ENCODE measurements at places on chromosomes 5 and 9.
A peak's percentile ranks its signal among the peaks of the same experiment; 100 is the strongest.

DNA sequence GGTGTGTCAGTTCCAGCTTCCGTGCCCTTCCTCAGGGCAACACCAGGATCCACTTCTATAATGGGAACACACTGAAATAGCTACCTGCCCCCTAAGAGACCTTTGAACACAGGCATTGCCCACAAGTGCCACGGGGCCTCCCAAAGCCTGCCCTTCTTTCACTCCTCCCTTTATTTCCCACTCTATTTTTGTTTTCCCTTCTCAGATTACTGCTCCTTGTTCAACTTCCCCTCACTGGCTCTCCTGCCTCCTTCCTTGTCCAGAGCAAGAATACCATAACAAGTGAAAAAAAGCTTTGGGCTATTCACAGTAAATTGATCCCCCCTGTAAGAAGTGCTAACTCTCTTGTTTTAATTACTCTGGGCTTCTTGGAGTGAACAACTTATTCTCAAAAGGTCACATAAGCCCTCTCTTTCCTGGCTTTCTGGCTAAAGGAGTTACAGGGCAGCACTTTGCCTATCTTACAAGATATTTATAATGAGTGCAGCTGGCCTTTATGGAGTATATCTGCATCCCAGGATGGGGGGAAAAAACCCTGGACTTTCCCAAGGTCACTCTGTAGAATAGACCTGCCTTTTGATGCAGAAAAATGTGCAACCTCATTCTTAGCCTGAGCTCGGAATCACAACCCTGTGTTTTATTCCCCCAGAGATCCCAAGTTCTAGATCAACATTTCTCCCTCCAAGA is 11.3 kb downstream of the CTXN3 start:
- DNase-seq, result no peak

GRCh38 chr5:125503946-125504345 is 757.5 kb upstream of the ZNF608 start:
- DNase-seq, result no peak

- DNase-seq, result no peak
These were observed 385.9 kb upstream of the TLE4 start for GRCh38 chr9:79185866-79186265.

- no peak for DNase-seq
These were observed 306.7 kb upstream of the CDH18 start for GRCh38 chr5:20294696-20295095.

- DNase-seq, result no peak
These were observed 353.7 kb upstream of the IRX2 start for GRCh38 chr5:3105172-3105571.

DNA sequence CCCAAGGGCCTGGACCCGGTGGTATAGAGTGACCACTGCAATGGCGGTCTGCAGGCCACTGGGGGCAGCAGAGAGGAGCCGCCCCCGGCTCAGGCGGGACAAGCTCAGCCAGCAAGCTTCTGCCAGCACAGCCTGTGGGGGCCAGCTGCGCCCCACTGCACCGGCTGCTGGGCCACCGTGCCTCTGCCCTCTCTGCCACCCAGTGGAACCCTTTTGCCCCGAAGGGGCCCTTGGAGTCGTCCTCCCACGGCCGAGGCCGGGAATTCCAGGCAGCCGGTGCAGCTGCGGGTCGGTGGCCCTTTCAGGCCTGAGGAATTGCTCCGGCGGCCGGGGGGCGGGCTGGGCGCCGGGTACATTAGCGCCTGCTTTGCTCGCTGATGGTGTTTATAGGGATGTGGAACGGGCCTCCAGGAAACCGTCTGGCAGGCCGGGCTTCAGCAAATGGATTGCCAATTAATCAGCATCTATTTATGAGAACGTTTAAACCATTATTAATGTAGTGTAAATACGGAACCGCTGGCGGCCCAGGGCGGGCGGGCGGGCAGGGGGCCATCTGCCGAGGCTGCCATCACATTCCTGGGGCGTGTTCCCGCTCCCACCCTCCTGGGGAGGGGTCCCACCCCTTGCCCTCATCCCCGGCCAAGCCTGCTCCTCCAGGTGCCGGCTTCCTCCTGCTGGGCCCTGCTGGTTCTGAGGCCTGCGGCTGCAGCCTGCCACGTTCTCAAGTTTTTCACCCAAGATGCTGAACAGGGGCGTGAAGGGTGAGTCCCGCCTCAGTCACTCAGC is 127.4 kb downstream of the BARX1 start:
- peak; percentile 35 for DNase-seq

Data from HT1080 (cell line).